Left renal pelvis (tissue), 4 donors: ENCODE measurements at places on chromosomes 6 and 20. TPM values are rescaled to one million over a fixed set of nuclear protein-coding genes. Genes with fewer than 3 reads are reported as not detected.

The NRSN1 gene
- 1.1 TPM for polyA plus RNA-seq

The NOP56 gene
- 262 TPM for polyA plus RNA-seq

The TFAP2A gene
- polyA plus RNA-seq = 30.2 TPM

DNA sequence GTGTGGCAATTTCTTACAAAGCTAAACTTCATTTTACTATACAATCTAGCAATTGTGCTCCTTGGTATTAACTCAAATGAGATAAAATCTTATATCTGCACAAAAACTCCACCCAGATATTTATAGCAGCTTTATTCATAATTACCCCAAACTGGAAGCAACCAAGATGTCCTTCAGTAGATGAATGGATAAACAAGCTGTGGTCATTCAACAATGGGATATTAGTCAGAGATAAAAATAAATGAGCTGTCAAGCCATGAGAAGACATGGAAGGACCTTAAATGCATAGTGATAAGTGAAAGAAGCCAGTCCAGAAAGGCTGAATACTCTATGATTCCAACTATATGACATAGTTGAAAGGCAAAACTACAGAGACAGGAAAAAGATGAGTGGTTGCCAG lies 98.9 kb upstream of the BMP2 start:
- DNase-seq = no peak

GRCh38 chr6:52495922-52496321 lies 75.8 kb downstream of the EFHC1 start:
- DNase-seq = no peak

- DNase-seq = no peak
Measured at GRCh38 chr20:2902291-2902690, 29.0 kb downstream of the PTPRA start.

GRCh38 chr20:44748005-44748370 lies 2.3 kb downstream of the KCNK15 start:
- no peak for DNase-seq

DNA sequence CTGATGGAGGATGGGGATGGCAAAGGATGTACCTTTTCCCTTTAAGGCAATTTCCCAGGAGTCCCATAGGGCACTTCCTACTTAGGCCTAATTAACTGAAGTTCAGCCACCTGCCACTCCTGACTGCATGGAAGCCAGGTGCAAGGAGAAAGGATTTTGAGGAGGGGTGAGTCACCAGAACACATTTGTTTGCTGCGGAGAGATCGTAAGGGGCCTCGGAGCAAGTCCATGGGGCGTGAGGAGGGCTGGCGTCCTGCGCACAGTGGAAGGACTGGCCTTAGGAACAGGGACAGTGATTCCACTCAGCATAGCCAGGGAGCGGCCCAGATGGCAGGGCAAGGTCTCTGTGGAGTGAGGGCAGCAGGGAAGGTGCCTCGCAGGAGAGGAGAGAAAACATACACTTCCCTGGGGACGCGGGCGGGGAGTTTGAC lies 11.8 kb upstream of the MAP1LC3A start:
- DNase-seq = no peak

DNA sequence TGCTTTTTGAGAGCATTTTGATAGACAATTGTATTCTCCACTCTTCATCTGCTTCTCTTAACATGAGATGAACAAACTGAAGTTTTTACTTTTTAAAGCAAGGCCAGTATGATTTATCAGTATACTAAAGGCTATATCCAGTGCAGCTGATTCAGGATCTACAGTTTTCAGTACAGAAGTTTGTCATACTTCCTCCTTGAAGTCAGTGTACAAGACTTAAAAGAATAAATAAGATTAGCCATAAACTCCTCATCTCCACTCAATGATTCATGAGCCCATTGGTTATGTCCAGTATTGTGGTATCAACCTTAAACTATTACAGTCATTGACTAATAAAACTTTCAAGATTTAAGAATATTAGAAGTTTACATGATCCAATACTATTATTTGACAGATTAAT lies 374.8 kb upstream of the EPHA7 start:
- DNase-seq = no peak

- no peak for DNase-seq
Measured at GRCh38 chr6:100948381-100949133, 67.4 kb upstream of the ASCC3 start.

DNA sequence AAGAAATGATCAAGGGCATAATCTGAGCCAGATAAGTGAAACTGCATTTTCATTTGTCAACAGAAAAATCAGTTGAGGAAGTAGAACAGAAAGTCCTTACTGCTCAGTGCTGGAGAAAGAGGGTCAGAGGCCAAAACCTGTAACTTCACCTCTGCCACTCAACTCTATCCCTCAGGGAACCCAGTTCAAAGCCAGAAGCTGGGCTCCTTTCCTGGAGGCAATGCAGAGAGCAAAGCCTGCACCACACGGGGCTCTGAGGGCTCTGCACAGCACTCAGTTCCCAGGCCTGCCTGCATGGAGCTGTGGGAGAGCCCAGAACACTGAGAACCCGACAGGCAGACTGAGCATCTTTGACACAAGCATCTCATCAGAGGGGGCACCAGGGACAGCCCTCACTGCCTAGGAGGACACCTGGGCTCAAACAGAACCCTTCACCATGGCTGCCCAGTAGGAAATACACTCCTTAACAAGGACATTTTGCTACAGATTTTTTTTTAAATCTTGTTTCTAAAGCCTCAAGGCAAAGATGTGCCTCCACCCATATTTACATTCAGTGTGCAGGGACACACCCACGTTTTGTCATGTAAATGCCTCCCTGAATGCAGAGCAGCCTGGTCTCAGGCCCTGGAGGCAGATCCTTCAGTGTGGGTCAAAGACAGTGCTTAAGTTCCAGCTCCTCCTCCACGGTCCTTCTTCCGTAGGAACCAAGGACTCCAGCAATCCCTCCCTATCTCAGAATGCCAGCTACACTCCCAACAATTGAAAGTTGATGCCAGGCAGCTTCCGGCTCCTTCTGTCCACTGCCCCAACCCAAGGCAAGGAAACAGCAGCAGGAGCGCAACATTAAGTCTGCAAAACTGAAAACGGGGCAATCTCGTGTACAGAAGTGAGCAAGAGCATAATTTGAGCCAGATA lies 6.6 kb downstream of the RNASET2 start:
- no peak for DNase-seq
